MCF 10A (cell line): ENCODE measurements at places on chromosomes 1 and 21. TPM values are rescaled to one million over a fixed set of nuclear protein-coding genes. Genes with fewer than 3 reads are reported as not detected.

Gene MGST3
- 75.5 and 97.1 TPM in 2 replicates for total RNA-seq

DNA sequence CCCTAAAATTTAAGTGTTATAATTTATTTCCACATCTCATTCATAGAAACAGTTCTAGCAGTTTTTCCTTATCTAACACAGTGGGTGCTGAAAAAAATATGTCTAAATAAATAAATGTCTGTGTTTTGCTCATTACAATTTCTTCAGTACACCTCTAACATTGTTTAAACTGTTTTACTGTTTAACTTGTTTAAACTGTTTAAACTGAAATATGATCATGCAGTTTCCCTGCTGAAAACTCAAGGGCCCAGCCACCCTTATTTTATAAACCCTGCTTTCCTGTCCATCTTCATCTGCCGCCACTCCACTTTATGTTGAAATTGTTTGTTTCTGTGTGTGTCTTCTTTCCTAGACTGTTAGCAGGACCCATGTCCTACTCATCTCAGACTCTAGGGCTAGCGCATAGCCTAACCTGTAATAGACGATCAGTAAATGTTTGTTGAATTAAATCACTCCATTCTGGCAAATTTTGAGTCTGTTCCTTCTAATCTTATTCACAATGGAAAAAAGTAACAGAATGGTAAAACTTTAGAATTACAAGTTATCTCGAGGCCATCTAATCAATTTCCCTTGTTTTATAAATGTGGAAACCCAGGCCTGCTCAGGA lies 9.4 kb upstream of the PIK3C2B start:
- DNase-seq = no peak
- H3K27ac ChIP-seq = no peak overlapping the region
- H3K27me3 ChIP-seq = no peaks in the 10 kb centered on the region
- no peak overlapping the region for H3K4me3 ChIP-seq
- peaks cover 23% of the 10 kb centered on the region for H3K36me3 ChIP-seq
- peaks cover 29% of the 10 kb centered on the region for H3K4me1 ChIP-seq

DNA sequence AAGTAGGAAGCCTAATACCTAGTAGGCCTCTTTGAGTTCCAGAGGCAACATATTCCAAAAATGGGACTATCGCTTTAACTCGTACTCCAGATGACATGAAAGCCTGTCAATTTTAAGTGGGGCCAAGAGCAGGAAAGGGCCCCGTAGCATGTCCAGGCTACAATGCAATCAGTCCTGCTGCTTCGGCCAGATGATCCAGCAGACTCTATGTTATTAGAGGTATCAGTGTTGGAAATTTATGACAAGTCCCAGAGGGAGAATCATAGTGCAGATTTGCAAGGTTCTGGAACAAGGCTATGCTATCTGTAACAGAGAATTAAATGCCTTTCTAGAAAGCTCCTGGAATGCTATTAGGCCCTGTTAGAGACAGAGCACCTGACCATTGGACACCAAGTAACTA lies 56.7 kb upstream of the SRP9 start:
- H3K27ac ChIP-seq = no peak overlapping the region
- no peak for DNase-seq
- no peak overlapping the region for H3K4me3 ChIP-seq
- H3K4me1 ChIP-seq = no peaks in the 10 kb centered on the region

GRCh38 chr1:173117108-173117633 lies 66.4 kb upstream of the TNFSF18 start:
- DNase-seq = no peak
- peaks cover 12% of the 10 kb centered on the region for H3K4me1 ChIP-seq
- no peaks in the 10 kb centered on the region for H3K36me3 ChIP-seq
